ENCODE measurements at places on chromosomes 5 and 9. TPM values are rescaled to one million over a fixed set of nuclear protein-coding genes. Genes with fewer than 3 reads are reported as not detected.

The IFNA21 gene
- total RNA-seq, result not detected

The ARSI gene
- not detected for total RNA-seq

The PAEP gene
- total RNA-seq, result not detected

The TMEM174 gene
- total RNA-seq, result not detected

The DNLZ gene
- total RNA-seq, result 15.0 TPM

The ROR2 gene
- not detected for total RNA-seq

The PAX5 gene
- not detected for total RNA-seq

The CTNNAL1 gene
- 108 TPM for total RNA-seq

The ENTPD2 gene
- total RNA-seq, result not detected

The DIPK1B gene
- total RNA-seq, result 93.8 TPM

The TMEFF1 gene
- total RNA-seq, result 12.9 TPM

The GZMA gene
- total RNA-seq, result 0.13 TPM

The FYB1 gene
- total RNA-seq, result not detected

The SOHLH1 gene
- not detected for total RNA-seq

The BTNL8 gene
- total RNA-seq, result 0.13 TPM

The PLCXD3 gene
- total RNA-seq, result 0.64 TPM

The IL13 gene
- not detected for total RNA-seq

The ZNF474 gene
- total RNA-seq, result under 0.01 TPM

The SLC36A2 gene
- not detected for total RNA-seq

The PCDHB3 gene
- total RNA-seq, result 1.1 TPM

The PCA3 gene
- total RNA-seq, result 0.25 TPM

The MARCOL gene
- not detected for total RNA-seq

The RAD23B gene
- 73.6 TPM for total RNA-seq

The ANKRD18A gene
- not detected for total RNA-seq

The CCDC192 gene
- not detected for total RNA-seq
